ENCODE measurements at places on chromosomes 6 and 20.

- no peak for DNase-seq
These were observed 90.5 kb upstream of the SNX9 start for GRCh38 chr6:157732416-157733161.

- DNase-seq, result no peak
These were observed 40.8 kb downstream of the ITCH start for GRCh38 chr20:34403908-34404307.

DNA sequence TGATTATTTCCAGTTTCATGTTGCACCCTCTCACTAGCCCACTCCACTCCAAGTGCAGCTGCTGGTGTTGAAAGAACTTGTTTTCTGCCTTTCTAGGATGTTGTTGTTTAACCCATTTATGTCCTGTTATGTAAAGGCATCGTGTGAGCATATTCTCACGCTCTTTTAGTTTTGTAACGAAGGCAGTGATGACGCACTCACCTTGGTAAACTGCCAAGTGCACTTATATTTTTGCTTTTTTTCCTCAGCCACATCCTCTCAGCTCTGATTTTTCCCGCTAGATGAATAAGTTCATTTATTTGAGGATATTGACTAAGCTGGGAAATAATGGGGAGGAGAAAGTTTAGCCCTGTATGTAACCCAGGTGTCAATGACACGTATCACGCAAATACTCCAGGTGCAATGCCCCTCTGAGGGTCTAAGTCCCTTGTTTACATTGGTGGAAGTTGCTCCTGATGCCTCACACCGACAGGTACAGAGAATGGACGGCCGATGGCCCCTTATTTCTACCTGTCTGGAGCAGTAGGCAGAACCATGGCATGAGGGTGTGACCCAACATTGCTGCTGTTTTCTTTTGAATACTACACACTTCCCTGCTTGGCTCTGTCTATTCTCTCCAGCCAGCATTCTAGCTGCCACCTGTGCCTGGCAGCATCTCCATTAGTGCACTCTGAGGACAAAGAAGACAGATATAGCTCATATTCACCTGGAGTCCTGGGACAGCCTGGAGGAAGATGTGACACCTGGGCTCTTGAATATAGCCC, 132.7 kb upstream of the SLC24A3 start:
- DNase-seq, result no peak

DNA sequence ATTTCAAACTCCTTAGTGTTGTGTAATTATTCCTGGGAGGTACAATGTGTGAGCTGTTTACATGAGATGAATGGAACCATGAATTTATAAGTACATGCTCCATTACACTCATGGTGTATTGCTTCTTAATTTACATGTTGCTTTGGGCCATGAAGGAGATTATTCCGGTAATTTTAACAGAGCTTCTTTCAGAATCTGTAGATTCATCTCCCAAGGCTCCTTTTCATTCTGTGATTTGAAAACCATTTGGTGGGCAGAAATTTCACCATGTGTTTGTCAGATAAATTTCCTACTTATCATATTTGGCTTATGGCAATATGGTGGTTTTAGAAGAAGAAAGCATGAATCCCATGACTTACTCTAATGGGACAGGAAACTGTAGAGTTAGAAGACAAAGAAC, 421.6 kb upstream of the EYS start:
- DNase-seq, result no peak
